ENCODE measurements at places on chromosomes 6 and 20.

GRCh38 chr6:121435444-121436069 lies at the start of gene GJA1:
Gene GJA1 (plus strand): TSS chr6:121435646. CDS start chr6:121446848, 11,202 bp downstream.
- DNase-seq = peak; percentile 86

- DNase-seq = no peak
These were observed 118.8 kb upstream of the NRN1 start for GRCh38 chr6:6125495-6125894.

DNA sequence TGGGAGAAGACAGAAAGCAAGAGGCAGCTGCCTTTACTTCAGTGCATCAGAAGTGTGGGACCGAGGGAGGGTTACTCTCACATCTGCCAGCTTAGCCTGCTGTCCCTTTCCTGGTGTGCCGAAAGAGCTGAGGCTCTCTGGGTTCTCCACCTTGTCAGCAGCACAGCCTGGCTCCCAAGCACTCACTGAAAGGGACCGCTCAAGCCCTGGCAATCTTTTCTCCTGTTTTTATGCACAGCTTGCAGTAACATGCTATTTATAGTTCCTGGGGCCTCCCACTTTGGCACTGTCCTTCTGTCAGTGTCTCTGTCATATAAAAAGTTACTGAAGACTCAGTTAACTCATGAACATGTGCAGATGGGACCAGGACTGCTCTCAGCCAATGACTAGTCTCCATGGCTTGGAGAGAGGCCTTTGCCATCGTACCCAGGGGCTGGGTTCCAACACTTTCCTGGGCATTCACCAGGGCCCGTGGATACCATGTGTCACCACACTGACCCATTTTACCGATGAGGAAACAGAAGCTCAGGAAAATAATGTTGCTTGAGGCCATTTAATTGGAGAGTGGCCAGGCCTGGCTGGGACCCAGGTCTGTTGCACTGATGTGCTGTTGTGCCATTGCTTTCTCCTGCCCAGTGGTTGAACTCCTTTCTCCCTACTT lies 46.2 kb downstream of the PANK2 start:
- DNase-seq = peak; percentile 75

DNA sequence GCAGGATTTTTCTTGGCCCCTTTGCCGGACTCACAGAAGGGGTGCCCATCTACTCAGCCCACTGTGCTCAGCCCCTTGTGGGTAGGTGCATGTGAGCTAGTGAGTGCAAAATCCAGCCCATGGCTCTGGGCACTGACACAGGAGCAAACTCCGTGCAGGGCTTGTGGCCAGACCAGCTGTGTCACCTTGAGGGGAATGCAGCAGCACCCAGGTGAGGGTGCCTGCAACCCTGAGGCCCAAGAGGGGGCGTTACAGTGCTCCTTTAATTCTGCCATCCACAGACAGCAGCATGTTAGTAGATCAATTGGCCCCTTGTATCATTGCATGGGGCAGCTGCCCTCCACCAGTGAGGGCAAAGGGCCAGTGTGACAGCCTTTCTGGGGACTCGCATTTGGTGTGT lies 12.9 kb upstream of the IYD start:
- no peak for DNase-seq

DNA sequence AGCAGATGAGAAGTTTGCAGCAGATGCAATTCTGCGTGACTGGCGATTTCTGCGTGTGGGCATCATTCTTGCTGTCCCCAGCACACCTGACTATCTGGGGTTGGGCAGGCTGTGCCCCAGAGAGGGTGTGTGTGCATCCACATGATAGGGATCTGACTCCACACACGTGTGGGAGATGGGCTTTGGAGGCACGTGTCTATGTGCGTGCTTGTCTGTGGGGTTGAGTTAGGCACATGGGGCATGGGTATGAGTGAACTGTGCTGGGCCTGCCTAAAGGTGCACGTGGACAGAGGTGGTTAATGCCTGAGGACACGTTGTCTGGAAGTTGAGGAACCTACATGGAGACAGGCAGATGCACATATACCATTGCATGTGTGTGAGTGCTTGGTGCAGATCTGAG lies 50.3 kb downstream of the CD40 start:
- no peak for DNase-seq

- no peak for DNase-seq
These were observed 1.7 kb downstream of the ADRM1 start for GRCh38 chr20:62304331-62305148.

GRCh38 chr6:164982389-164982788 lies 327.0 kb downstream of the C6orf118 start:
- no peak for DNase-seq

DNA sequence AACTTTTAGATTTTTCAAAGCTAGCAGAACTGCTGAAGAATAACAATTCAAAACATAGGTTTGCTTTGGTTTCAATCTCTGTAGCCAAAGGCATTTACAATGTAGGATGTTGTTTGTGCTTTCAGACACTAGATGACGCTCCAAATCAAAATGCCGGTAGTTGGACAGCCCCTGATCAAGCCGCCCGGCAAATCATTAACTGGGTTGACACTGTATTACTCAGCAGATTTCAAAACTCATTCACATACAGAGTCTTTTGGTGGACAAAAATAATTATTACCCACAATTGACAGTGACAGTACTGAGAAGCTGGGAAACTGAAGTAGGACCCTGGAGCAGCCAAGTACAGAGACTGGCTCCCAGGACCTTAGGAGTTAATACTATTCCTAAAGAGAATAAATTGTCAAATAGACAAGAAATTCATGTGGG lies 21.3 kb upstream of the HFE start:
- peak; percentile 65 for DNase-seq

DNA sequence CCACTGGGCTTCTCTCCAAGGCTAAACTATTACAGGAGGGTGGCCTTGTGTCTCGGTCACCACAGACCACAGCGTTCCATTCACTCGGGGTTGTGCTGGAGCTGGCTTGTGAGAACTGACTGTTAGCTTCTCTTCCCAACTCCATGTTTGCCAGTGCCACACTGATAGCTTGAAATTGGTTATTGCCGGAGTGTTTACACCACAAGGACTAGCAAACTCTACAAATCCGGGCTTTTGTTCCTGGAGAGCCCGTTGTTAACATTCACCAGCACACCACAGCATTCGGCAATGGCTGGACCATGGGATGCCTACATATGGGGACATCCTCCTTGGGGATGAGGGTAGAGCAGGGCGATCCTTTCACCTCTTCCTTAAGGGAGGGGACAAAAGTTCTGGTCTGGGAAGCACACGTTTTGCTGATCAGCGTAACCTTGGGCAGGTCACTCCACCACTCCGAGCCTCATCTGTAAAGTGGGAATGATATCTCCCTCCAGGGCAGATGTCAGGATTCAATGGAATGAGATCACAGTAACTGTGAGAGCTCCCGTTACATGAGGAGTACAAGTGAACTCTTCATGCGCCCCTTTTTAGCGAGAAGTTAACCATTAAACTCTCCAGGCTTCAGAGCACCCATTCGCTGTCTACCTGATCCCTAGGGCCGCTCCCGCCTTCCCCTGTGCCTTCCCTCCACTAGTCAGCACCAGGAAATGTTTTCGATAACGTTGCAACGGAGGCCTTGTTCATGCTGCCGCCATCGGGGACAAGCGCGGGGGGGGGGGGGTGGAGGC lies 41.7 kb upstream of the TTPAL start:
- peak; percentile 30 for DNase-seq

DNA sequence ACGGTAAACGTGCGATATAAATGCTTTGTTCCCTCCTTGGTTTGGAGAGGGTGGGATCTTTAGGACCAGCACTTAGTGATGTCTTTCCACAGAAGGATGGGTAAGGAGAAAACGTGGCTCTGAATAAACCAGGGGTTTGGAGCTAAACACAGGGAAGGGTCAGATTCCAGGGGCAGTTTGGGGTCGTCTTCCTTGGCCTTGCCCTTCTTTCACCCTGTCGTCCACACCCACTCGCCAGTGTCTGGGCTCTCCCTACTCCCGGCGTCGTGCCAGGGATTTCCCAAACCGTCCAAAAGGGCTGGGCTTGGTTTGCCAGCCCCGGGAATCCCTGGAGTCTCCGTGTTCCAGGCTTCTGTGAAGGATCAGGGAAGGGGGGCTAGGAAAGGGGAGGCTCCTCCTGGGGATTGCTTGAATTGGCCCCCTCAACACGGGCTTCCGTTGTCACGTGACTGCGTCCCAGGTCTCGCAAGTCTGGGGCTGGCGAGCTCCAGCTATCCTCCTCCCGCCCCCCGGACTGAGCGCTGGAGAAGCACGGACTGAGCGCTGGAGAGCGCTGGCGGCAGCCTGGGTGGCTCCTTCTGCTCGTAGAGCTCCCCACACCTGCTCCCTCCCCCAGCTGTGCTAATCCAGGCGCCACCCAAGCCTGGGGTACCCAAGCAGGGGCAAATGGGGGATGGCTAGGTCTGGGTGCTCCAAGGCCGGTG lies 9.4 kb upstream of the ARMC12 start:
- peak; percentile 87 for DNase-seq

GRCh38 chr20:59578436-59579403 lies 25.6 kb upstream of the PHACTR3 start:
- DNase-seq = peak; percentile 12

- DNase-seq = no peak
These were observed 220.5 kb downstream of the PKHD1 start for GRCh38 chr6:51866867-51867266.

DNA sequence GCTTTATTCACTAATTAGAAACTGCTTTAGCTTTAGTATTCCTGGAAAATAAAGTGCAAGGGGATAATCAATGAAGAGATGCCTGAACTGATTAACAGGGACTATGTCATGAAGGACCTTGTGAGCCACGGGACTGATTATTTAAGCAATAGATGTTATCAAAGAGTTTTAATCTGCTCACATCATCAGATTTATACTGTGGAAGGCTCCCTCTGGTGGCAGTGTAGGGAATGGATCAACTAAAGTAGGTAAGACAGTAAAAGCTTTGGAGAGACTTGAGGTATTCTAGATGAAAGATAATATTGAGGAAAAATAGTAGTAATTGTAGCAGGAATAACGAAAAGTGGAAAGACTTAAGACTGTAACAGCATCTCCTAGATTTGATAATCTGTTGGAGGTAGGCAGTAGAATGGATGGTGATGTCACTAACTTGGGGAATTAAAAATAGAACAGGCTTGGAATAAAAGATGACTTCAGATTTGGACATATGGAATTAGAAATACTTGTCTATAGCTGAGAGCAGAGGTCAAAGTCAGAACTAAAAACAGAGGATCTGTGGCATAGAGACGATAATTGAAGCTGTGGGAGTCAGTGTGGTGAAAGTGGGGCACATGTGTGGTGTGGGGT lies 80.3 kb upstream of the HTR1E start:
- no peak for DNase-seq

DNA sequence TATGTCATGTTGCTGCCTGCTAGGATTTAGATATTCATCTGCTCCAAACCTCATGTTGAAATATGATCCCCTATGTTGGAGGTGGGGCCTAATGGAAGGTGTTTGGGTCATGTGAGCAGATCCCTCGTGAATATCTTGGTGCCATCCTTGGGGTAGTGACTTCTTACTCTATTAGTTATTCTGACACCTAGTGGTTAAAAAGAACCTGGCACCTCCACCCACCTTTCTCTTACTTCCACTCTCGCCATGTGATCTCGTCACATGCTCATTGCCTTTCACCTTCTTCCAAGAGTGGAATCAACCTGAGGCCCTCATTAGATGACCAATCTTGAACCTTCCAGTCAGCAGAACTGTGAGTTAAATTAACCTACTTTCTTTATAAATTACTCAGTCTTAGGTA lies 549.4 kb upstream of the SYNCRIP start:
- DNase-seq = no peak

GRCh38 chr20:4961746-4962145 lies 39.6 kb downstream of the SLC23A2 start:
- no peak for DNase-seq

DNA sequence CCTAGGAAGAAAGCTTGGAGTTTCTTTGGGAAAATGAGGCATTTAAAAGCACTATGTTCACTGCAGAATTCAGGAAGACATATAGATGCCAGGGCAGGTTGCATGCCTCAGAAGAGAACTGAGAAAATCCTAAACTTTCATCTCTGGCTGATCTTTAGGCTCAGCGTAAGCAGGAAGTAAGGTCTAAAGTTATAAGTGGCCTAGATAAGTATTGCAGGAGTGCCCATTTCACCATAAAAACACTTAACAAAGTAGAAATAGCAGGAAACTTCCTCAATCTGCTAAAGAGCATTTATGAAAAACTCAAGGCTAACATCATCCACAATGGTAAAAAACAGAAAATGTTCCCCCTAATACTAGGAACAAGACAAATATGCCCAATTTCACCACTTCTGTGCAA lies 320.3 kb downstream of the BMP2 start:
- DNase-seq = no peak

Data from femur (tissue), 1 donor.